ENCODE measurements at places on chromosomes 1 and 21. TPM values are rescaled to one million over a fixed set of nuclear protein-coding genes. Genes with fewer than 3 reads are reported as not detected.

DNA sequence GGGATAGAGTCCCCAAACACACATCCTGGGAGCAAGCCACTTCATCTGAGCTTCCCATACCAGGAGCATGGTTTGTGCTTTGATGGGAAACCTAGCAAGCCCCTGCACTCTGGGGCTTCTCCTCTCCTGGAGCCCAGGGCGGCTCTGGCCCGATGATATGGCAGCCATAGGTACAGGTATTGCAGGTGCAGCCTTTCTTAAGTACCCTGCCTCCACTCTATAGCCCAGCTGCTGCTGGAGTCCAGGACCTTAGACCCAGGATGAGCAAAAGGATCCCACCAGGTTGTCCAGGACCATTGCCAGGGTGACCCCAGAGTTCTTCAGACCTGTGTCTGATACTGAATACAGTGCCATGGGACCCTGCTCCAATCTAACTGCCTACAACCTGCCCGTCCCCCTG lies 4.2 kb downstream of the C1orf226 start:
- no peak for DNase-seq
- H3K36me3 ChIP-seq, result peaks cover 35% of the 10 kb centered on the region
- peaks cover 61% of the 10 kb centered on the region for H3K4me1 ChIP-seq
- H3K27me3 ChIP-seq, result peaks cover 7% of the 10 kb centered on the region

DNA sequence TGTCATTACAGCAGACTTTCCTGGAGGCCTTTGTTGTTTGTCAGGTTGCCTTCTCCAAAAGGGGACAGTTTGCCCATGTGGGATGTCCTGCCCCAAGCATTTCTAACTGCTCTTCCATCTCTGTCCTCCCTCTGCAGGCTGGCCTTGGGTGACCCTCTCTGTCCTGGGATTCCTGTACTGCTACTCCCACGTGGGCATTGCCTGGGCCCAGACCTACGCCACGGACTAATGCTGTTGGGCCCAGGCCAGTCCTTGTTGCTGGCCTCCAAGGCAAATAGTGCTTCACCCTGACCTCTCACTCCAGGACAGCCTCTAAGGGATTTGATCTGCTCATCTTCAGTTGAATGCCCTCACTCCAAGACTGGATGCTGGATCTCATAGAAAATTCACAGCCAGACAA lies 345.4 kb downstream of the HHAT start:
- no peaks in the 10 kb centered on the region for H3K27me3 ChIP-seq
- no peaks in the 10 kb centered on the region for H3K36me3 ChIP-seq
- no peak overlapping the region for H3K4me3 ChIP-seq
- H3K27ac ChIP-seq, result no peak overlapping the region
- H3K4me1 ChIP-seq, result no peaks in the 10 kb centered on the region

DNA sequence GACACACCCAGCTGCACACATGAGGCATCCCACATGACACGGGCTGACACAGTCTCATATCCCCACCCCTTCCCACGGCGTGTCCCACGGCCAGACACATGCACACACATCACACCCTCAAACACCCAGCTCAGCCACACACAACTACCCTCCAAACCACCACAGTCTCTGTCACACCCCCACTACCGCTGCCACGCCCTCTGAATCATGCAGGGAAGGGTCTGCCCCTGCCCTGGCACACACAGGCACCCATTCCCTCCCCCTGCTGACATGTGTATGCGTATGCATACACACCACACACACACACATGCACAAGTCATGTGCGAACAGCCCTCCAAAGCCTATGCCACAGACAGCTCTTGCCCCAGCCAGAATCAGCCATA lies 22.6 kb downstream of the PODN start:
- peaks cover 3% of the 10 kb centered on the region for H3K27me3 ChIP-seq
- no peak overlapping the region for H3K4me3 ChIP-seq
- DNase-seq, result no peak
- peaks cover 17% of the 10 kb centered on the region for H3K4me1 ChIP-seq
- no peak overlapping the region for H3K27ac ChIP-seq

- H3K4me1 ChIP-seq, result peaks cover 5% of the 10 kb centered on the region
- H3K27me3 ChIP-seq, result peaks cover 5% of the 10 kb centered on the region
- H3K27ac ChIP-seq, result no peak overlapping the region
- no peaks in the 10 kb centered on the region for H3K36me3 ChIP-seq
Measured at GRCh38 chr21:45834821-45835293, 146.7 kb upstream of the COL6A1 start.

DNA sequence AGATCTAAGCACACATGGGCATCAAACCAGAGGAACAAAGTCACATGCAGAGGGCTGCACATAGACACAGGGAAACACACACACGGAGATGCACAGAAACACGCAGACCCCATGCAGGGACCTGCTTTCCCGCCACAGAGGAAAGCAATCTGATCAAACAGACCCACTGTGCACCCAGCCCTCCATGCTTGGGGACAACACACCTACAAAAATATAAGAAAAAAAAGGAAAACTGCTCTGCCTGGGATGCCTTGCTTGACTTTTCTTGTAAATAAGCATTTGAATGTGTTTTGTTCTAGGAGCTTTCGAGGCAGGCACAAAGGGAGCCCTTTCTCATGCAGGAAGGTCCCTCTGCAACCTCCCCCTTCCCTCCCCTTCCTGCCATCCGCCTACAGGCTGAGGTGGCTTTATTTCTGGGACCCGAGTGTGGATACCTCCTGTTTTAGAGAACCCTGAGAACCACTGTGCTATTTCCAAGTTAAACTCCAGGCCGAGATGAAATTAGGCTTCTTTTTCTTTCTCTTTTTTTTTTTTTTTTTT lies 3.5 kb upstream of the ICMT start:
- no peak overlapping the region for H3K27ac ChIP-seq
- H3K36me3 ChIP-seq, result no peaks in the 10 kb centered on the region
- H3K4me3 ChIP-seq, result no peak overlapping the region

DNA sequence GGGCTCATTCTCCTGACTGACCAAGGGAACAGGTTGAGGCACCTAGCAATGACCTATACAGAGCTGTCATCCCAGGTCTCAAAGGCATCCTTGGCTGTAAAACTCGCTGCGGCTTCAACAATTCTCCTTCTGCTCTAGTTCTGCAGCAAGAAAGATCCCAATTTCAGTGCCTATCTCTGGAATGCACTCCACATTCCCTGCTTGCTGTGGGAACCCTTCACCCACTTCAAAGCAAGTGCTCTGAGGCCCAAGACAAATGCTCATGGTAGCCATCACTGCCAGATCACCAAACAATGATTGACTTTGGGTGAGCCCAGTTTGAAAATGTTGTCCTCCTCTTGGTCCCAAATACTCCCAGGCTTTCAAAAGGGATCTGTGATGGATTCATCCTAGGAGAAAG lies 37.7 kb upstream of the FMO3 start:
- H3K4me3 ChIP-seq, result no peak overlapping the region
- no peaks in the 10 kb centered on the region for H3K4me1 ChIP-seq
- no peak overlapping the region for H3K27ac ChIP-seq
- no peak for DNase-seq
- H3K27me3 ChIP-seq, result peaks cover 2% of the 10 kb centered on the region
- H3K36me3 ChIP-seq, result no peaks in the 10 kb centered on the region

DNA sequence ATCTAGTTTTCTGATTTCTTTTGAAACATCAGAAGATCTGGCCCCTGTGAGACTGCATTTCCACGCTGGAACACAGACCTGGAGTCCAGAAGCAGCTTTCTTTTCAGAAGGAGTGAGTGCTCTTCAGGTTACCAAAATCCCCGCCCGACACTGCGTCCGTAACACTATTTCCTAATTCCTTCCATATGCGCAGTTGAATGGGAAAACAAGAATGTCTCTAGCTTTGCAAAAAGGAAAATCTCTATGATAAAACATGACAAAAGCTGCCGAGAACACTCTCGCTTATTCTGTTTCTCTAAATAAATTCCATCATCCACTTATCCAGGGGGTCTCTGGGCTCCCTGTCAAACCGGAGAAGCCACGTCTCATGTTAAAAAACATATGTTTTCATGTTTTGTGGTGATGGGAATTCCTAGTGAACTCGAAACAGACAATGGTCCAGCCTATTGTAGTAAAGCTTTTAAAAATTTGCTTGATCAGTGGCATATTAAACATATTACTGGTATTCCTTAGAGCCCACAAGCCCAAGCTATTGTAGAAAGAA lies 67.7 kb downstream of the PLD5 start:
- peaks cover 5% of the 10 kb centered on the region for H3K4me1 ChIP-seq
- no peak for DNase-seq
- H3K4me3 ChIP-seq, result no peak overlapping the region
- no peak overlapping the region for H3K27ac ChIP-seq
- H3K27me3 ChIP-seq, result no peaks in the 10 kb centered on the region
- no peaks in the 10 kb centered on the region for H3K36me3 ChIP-seq

DNA sequence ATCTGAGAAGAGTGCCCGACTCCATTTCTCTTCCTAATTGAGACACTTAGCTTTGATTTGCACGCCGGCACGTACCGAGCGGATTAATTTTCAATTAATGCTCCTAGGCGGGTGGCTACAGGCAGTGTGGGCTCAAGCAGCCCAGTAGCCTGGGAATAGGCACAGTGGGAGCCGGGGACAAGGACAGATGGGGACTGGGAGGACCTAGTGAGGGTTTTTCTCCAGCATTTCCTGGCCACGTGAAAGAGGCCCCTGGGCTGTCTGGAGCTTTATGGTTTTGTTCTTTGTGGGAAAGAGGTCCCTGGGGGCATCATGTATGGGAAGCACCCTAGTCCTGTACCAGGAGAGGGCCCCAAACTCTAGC lies 78.6 kb upstream of the CSF3R start:
- H3K4me3 ChIP-seq, result no peak overlapping the region
- no peaks in the 10 kb centered on the region for H3K4me1 ChIP-seq
- no peak overlapping the region for H3K27ac ChIP-seq
- H3K27me3 ChIP-seq, result peaks cover 5% of the 10 kb centered on the region
- H3K36me3 ChIP-seq, result no peaks in the 10 kb centered on the region

DIP2A gene
- total RNA-seq, result 80.2 TPM

PLA2G2F gene
- not detected for total RNA-seq

MCOLN2 gene
- total RNA-seq, result 0.64 TPM

POMGNT1 gene
- total RNA-seq, result 37.8 TPM
